ENCODE measurements at places on chromosomes 7 and 10.

- no peak for DNase-seq
These were observed 567 bp downstream of the GTF2IRD1 start for GRCh38 chr7:74454021-74454924.

DNA sequence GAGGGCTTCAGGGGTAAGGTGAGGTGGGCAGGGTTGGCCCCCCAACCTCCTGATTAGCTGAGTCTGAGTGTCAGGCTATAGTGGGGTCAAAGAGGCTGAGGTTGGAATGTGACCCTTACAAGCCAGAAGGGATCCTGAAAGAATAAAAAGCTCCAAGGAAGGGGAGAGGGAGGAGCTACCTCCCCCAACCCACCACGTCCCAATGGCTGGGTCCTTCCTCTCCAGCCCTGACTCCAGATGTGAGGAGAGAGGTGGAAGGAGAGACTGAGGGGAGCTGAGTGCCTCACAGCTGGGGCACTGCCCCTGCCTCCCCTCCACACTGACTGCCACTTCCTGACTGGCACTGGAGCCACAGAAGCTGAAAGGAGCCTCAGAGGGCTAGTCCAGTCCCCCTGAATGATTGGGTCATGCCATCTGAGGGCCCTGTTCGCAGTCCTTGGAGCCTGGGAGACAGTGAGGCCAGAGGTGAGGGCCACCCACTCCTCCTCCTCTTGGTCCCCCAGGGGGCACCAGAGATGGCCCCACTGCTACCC, 20.6 kb downstream of the IMPDH1 start:
- DNase-seq, result no peak

GRCh38 chr7:155190688-155191087, 107.0 kb upstream of the INSIG1 start:
- no peak for DNase-seq

DNA sequence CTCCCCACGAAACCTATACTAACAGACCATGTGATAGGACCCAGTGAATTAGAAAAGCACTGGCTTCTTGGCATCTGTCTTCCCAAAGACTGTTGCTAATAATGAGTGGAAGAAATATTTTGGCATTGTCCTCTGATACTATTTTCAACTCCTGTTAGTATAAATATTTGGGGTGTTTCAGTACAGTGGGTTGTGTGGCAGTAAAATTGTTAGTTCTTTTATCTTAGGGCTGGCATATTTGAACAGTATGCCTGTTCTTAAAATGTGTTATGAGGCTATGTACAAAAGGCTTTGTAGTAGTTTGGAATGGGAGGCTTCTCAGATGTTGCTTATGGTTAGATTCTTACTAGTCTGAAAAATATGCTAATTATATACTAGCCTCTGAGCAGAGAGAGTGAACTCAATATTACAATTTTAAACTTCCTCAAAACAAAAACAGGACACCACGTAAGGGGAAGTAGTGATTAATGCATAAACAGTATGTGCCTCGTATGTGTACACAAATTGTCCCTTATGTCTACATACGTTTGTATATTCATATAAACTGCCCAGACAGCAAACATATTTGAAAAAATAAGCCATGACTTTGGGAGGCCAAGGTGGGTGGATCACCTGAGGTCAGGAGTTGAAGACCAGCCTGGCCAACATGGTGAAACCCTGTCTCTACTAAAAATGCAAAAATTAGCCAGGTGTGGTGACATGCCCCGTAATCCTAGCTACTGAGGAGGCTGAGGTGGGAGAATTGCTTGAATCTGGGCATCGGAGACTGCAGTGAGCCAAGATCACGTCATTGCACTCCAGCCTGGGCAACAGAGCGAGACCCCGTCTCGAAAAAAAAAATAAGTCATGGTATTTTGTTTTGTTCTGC, 115.4 kb downstream of the ARID5B start:
- DNase-seq, result peak; percentile 68

- peak; percentile 93 for DNase-seq
These were observed 179.3 kb downstream of the PFKFB3 start for GRCh38 chr10:6382081-6382480.

GRCh38 chr10:12287772-12288171, 61.6 kb upstream of the CAMK1D start:
- DNase-seq, result no peak

DNA sequence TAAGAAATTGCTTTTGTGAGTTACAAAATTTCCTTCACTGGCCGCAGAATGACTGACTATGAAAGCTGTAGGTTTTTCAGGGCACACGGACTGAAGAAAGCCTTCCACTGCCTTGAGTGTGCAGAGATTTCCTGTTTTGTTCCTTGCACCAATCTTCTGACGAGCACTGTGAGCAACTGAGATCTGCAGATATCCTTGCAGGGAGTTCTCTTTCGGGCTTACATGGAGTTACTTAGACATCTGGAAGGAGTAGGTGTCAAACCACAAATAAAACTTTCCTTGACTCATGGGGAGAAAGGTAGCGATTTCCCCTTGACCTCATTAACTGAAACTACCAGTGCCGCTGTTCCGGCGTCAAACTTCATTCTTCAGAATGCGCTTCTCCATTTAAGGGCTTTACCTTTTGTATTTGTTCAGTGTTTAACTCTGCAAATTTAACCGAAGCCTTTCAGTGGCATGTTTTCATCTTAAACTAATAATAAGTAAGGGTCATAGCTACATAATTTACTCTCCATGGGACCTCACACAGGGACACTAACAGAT, 1175.3 kb downstream of the GATA3 start:
- DNase-seq, result no peak

DNA sequence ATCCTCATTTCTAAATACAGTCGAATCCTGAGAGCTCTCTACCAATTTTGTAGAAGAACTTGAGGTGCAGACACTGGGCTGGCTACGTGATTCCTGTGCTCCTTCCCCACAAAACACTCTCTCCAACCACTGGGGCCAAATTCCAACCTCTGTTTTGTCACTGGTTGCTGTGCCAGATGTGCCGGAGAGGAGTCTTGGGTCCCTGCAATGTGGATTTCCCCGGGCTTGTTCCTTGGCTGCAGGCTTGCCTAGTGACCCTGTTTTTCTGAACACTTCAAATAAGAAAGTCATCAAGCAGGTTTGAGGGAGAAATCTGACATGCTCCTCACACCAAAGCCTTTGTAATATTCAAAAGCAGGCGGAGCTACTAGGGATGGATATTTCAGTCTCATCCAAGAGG, 44.4 kb upstream of the AGBL3 start:
- no peak for DNase-seq

DNA sequence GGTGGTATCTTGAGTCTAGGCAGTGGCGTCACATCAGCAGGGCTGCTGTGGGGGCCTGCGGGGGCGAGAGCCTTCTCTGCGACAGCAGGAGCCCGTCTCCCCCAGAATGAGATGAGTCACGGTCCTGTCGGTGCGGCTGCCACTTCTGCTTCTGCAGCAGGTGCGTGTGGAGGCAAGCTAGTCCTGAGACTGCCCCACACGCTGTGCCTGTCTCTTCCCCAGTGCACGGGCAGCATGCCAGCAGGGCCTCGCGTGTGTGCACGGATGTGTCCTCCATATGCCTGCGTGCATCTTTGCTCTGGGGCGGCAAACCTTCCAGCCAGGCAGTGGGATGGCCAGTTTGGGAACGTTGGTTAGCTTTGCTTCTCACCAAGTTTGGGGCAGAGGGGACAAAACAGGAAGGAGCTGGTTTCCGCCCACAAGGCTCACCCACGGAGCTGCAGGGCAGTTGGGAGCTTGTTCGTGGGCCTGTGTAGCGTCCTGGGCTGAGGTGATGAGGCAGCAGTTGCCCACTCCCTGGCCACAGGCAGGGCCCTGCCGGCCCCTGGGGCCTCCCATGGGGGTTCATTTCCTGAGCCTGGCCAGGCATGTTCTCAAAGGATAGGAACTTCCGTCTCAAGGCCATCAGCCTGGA, 60.8 kb upstream of the PPIF start:
- peak; percentile 98 for DNase-seq

GRCh38 chr7:100397315-100398081, 24.2 kb downstream of the PILRA start:
- DNase-seq, result peak; percentile 15

GRCh38 chr7:94375691-94376090, 19.0 kb upstream of the COL1A2 start:
- DNase-seq, result no peak

DNA sequence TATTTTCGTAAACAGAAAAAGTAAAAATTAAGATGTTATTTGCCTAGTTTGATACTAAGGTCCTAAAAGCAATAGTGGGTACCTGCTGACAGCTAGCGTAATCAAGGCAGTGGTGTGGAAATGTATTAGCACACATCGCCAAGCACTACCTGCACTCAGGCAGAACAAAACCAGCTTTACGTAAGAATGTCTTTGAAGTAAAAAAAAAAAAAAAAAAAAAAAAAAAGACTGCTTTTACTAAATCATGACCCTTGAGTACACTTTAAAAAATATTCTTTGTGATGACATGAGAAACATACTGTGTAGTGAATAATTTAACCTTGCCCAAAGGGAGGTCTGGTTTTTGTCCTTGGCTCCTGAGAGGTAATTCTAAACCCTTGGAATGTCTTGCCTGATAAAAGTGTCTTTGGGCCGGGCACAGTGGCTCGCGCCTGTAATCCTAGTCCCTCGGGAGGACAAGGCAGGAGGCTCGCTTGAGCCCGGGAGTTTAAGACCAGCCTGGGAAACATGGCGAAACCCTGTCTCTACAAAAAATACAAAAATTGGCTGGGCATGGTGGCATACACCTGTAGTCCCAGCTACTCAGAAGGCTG, 12.7 kb downstream of the XRCC2 start:
- no peak for DNase-seq

GRCh38 chr10:55144001-55144400, 343.0 kb upstream of the PCDH15 start:
- DNase-seq, result no peak

GRCh38 chr7:18866359-18867036, 250.9 kb downstream of the TWIST1 start:
- DNase-seq, result peak; percentile 64

DNA sequence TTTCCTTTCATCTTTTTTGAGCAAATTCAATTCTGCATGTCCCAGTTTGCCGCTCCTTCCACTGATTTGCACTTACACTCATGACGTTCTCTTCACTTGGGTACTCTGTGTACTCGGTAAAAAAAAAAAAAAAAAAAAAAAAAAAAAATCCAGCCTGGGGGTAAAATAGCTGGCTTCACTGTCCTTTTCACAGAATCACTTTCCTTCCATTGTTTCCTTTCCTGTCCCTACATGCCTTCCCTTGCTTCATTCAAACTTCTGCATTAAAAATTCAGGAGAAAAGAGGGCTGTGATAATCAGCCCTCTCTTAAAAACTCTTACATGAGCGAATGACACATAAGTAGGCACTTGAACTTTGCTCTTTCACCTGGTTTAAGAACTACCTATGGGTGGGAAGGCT, 8.7 kb downstream of the ANKRD1 start:
- DNase-seq, result no peak

GRCh38 chr10:73263693-73264347, 11.4 kb upstream of the MRPS16 start:
- DNase-seq, result peak; percentile 11

- peak; percentile 91 for DNase-seq
These were observed 166.8 kb downstream of the SORCS1 start for GRCh38 chr10:106997721-106998120.

DNA sequence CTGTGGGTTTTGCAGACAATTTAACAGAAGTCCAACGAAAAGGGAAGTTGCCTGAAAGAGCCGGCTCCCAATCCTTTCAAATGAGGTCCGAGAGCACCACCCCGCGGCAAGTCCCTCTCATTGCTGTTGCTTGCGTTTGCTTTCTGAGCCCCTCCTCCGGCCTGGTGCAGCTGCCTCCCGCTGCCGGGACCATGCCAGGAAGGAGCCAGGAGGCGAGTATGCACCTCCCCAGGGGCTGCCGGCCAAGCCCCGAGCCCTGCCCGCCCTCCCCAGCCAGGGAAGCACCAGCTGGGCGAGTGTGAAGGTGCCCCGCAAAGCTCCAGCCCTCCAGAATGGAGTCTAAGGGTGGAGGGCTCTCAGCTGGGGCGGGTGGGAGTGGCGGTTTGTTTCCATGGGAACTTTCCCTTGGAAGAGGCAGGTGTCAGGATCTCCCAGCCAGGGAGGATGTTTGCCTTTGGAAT, 25.8 kb upstream of the PPP2R2D start:
- peak; percentile 90 for DNase-seq

GRCh38 chr7:141161550-141162535, 88.0 kb downstream of the TMEM178B start:
- DNase-seq, result no peak

GRCh38 chr7:149310113-149310836, 48.3 kb downstream of the ZNF783 start:
- peak; percentile 57 for DNase-seq

- no peak for DNase-seq
These were observed 182.0 kb downstream of the SEMA3E start for GRCh38 chr7:83466956-83467355.

DNA sequence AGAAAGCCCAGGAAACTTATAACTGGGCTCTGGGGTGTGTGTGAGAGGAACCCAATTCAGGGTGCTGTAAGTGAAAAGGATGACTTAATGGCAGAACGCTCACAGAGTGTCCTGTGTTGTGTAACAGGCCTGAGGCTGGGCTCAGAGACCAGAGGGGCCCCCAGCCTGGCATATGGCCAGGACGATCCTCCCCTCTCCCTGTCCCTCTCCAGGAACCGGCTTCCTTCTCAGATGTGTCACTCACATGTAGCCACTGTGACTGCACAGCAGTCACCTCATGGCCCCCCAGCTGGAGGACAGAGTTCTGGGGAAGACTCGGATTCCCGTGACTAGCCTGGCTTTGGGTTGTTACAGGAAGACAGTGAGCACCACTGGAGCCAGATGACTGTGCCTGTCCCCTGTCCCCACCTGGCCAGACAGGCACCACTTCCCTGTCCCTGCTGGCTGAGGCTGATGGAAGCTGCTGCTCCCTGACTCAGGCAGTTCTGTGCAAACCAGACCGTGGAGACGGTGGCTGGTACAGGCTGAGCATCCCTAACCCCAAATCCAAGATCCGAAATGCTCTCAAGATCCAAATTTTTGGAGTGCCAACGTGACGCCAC, 220.5 kb downstream of the MLLT10 start:
- DNase-seq, result peak; percentile 76

DNA sequence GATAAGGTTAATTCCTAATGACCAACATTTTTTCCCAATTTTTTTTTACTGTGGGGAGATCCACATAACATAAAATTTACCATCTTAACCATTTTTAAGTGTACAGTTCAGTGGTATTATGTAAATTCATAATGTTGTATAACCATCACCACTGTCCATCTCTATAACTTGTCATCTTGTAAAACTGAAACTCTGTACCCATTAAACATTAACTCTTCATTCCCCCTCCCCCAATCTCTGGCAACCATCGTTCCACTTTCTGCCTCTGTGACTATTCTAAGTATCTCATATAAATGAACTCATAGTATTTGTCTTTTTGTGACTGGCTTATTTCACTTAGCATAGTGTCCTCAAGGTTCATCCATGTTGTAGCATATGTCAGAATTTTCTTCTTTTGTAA, 46.0 kb upstream of the HPS1 start:
- no peak for DNase-seq
